ENCODE measurements at places on chromosomes 11 and 22.
A peak's percentile ranks its signal among the peaks of the same experiment; 100 is the strongest.

GRCh38 chr11:75583718-75584658, 21.9 kb downstream of the SERPINH1 start:
- DNase-seq, result no peak

GRCh38 chr11:29184939-29185890, 831.6 kb downstream of the KCNA4 start:
- DNase-seq, result no peak

DNA sequence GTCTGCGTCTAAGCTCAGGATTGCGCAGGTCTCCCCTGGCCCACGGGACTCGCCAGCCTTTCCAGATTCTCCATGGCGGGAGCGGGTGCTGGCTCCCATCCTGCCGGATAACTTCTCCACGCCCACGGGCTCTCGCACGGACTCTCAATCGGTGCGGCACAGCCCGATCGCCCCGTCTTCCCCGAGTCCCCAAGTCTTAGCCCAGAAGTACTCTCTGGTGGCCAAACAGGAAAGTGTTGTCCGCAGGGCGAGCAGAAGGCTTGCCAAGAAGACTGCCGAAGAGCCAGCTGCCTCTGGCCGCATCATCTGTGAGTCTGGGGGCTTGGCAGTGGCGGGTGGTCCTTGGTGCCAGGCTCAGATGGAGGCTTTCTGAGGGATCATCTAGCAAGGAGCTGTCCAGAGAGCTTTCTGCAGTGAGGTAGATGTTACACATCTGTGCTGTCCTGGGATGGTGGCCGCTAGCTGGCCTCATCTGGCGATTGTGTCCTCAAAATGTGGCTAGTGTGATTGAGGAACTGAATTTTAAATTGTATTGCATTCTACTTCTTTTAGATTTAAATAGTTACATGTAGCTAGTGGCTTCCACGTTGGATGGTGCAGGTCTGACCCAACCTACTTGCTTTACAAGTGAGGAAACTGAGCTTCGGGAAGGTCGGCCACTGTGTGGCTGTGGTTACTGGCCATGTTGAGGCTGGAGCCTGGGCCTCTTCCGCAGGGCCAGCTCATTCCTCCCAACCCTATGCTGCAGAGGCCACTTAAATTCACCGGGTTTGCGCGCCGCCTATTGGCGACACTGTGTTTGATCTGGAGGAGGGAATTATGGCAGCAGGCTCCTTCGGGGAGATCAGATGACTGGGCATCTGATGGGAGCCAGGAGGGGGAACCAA, 6.7 kb downstream of the INCENP start:
- no peak for DNase-seq

DNA sequence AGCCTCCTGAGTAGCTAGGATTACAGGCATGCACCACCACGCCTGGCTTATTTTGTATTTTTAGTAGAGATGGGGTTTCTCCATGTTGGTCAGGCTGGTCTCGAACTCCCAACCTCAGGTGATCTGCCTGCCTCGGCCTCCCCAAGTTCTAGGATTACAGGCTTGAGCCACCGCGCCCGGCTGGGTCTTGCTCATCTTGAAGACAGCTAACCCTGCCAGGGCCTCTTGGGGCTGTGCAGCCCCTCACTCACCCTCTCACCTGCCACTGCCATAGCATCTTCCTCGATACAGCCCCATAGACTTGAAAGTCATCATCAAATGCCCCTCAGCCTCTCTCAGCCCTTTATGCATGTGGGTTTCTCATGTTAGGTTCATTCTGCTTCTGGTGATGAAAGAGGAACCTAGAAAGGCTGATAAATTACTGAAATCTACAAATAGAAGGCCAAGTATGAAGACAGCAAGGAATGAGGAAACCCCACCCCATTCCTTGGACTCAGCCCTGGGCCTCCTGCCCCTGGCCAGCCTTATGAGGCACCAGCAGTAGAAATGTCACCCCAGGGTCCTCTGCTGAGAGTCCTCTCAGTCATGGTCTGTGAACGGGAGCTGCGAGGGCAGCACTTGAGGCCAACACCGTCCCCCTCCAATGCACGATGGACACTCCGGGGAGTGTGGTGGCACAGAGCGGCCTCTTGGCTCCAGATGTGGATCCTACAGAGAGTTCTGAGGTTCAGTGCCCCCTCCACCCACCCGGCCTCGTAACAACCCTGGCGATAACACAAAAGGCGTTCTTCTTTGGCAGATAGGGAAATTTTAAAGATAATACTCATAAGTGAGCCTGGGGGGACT, 24.8 kb downstream of the SCGB1A1 start:
- no peak for DNase-seq

- no peak for DNase-seq
Observed at GRCh38 chr11:112016088-112016764, 9.0 kb upstream of the DLAT start.

DNA sequence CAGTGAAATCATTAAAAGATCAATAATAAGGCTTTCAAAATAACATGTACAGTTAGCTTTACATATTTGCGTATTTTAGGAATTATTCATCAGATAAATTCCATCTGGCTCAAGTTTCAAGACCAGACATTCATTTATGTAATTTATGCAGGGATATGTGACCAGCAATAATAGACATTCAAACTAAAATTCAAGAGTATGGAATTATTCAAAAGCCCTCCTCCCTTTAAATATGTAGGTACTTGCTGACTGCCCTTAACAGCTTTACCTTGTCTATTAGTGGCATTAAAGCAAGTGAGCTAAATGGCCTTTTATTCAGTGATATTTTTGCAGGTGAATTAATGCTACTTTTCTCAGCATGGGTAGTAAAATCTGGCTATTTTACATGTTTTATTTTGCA, 126.1 kb downstream of the LRRC4C start:
- no peak for DNase-seq

DNA sequence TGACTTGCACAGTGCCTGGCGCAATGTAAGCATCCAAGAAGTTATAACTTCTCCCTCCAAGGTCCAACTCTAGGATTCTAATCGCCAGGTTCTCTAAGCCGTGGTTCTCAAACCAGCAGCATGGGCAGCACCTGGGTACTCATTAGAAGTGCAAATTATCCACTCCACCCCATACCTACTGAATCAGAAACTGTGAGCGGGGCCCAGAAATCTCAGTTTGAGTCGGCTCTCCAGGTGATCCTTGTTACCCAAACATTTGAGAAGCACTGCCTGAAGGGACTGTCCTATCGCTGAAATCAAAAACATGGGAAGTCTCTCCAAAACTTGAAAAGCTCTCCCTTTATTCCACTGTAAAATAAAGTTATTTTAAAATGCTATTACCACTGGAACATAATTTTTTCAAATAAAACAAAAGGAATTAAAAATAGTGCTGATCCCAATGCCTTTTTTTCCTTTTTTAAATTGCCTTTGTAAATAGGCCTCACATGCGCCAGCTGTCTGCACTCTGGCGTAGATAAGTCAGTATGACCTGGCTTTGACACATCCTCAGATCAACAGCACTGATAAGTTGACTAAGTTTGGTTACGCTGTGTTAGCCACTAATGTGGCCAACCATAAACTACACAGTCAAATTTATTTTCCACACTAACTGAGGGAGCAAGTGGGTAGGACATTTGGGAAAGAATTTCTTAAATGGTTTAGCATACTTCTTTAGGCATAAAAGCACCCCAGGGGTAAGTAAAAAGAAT, 8.4 kb upstream of the CTR9 start:
- DNase-seq, result no peak

DNA sequence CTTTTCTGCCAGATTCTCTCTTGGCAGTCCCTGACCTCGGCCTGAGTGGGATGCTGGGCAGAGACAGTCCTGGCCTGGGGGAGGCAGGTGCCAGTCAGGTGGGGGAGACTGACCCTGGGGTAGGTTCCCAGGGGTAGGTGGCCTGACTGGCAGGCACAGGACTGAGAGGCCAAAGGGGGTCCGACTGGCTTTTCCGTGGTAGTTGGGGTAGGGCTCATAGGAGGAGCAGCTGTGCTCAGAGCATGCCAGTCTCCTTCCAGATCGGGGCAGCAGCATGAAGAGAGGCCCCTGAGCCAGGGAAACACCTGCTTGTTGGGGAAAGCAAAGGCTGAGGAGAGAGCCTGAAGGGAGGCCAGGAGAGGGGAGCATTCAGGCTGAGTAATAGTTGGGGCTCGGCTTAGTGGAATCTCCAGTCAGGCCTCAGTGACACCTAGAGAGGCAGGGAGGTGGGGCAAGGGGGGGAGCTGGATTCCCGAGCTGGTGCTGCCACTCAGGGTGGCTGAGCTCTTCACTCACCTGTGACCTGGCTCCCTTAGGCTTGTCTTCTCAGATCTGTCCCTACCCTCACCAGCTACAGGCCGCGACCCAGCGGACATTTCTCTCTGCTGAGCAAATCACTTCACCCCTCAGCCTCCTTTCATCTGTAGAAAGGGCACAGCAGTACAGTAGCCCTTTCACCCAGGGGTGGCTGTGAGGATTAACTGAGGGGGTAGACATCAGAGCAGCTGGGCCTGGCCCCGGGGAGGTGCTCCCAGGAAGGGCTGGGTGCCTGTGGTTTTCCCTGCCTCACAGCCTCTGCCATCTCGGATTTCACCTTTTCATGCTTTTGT, 26.2 kb downstream of the MCM5 start:
- no peak for DNase-seq

- DNase-seq, result no peak
Observed at GRCh38 chr11:61027141-61027840, 55.8 kb downstream of the CD6 start.

GRCh38 chr11:62370743-62371440, 33.6 kb downstream of the ASRGL1 start:
- no peak for DNase-seq

DNA sequence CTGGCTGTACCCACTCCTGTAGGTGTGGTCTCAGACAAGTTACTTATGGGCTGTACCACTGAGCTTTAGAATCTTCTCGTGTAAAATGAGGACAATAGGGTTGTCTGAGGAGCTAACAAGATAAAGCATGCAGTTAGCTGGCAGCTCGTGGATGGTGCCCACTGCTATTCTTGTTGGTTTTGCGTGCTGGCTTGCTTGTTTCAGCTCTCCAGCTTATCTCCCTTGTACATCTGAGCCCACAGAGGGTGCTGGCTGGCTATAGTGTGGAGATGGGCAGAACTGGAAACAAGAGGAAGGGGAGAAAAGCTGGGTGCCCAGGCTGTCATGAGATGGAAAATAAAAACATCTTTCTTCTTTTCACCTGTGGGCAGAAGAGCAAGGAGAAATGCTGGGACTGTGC, 46.5 kb upstream of the GALNT18 start:
- no peak for DNase-seq

GRCh38 chr11:2419638-2420501, 19.3 kb downstream of the TSSC4 start:
- DNase-seq, result peak; percentile 18

GRCh38 chr22:27626675-27627443, 174.7 kb downstream of the MN1 start:
- DNase-seq, result no peak

- DNase-seq, result no peak
Observed at GRCh38 chr11:44835938-44836337, 109.2 kb downstream of the TSPAN18 start.

DNA sequence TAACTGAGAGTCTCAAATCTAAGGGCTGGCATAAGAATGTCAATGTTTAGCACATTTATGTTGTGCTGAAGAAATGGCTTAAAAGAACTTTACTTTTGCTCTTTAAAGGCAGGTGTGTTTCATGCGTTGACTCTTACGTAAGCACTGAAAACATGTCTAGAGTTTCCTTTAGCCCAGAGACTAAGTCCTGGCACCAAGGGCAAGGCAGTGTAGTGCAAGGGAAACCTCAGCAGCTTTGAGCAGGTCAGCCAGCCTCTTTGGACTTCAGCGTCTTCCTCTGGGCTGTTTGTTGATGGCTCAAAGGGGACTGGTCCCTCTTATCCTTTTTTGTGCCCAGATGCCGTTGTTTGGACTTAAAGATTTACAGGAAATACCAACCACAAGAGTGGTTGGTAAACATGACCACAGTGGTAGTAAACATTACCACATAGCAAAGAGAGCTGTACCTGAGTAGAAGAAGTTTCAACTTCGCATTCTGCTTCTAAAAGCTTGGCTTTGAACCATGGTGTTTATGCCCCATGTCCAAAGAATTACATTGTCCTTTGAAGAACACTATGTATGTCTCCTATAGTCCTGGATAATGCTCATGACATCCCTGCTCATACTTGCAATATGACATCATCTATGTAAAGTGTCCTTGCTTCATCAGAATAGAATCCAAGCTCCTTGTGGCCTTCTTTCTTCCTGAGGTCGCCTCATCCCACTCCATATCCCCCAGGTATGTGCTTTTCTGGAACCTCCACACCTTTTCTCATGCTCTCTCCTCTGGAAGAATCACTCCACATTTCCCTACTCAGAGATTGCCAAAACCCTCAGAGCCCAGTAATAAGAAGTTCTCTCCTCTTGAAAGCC, 23.5 kb downstream of the TENM4 start:
- DNase-seq, result no peak

- DNase-seq, result no peak
Observed at GRCh38 chr11:109695696-109696095, 273.7 kb downstream of the C11orf87 start.

DNA sequence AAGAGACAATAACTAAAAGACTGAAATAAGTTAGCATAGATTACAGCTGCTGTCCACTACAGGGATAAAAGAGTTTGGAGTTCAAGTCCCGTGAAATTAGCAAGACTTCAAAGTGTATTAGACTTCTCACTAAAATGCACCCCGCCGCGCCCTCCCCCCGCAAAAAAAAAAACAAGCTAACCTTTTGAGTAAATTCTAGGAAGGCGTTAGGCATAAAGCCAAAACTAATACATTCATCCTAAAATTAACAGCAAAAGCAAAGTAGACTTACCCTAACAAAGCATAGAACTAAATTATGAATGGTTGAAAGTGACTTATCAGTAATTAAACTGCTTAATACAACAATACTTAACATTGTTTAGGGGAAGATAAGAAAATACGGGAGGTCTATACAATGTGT, 581.0 kb upstream of the CHORDC1 start:
- no peak for DNase-seq

DNA sequence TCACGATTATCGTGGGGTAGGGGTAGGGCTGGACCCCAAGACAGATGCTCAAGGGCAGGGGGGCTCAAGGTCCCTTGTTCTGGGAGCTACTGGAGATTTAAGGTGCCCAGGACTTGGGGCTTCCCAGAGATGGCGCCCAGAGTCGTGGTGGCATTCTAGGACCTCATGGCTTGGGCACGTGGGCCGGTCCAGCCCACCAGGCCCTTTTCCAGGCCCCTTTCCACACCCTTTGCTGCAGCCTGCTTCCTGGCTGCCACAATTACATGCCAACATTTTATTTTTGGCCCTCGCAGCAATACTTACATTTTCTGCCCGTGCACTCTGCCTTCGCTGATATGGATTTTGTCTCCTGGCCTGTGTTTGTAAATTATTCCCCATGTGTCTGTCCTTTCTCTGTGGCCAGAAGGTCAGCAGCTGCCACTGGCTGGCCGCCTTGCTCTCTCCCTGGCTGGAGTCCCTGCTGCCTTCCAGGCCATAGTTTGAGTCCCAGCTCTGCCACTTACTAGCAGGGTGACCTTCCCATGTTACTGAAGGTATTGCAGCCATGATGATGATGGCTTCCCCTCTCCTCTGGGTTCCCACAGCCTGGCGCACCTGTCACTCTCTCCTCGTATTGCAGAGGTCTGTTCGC, 11.2 kb downstream of the MB start:
- DNase-seq, result no peak

DNA sequence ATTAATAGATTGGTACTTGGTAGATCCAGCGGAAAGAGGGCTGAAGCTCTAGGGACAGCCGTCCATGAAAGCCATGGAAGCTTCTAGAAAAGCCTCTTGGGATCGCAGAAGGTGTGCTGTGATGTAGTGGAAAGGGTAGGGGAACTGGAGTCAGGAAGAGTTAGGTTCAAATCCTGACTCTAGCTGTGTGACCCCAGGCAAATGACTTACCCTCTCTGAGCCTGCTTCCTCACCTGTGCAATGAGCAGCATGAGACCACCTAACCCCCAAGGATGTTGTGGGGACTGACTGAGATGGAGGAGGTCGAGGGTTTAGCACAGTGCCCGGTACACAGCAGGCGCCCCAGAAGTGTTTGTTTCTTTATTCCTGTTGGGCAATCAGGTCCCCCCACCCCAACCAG, 2.2 kb downstream of the EML3 start:
- DNase-seq, result no peak
